ENCODE measurements at places on chromosomes 13 and 19.

GRCh38 chr19:49413348-49413747, 9.9 kb downstream of the PTH2 start:
- no peak for DNase-seq

DNA sequence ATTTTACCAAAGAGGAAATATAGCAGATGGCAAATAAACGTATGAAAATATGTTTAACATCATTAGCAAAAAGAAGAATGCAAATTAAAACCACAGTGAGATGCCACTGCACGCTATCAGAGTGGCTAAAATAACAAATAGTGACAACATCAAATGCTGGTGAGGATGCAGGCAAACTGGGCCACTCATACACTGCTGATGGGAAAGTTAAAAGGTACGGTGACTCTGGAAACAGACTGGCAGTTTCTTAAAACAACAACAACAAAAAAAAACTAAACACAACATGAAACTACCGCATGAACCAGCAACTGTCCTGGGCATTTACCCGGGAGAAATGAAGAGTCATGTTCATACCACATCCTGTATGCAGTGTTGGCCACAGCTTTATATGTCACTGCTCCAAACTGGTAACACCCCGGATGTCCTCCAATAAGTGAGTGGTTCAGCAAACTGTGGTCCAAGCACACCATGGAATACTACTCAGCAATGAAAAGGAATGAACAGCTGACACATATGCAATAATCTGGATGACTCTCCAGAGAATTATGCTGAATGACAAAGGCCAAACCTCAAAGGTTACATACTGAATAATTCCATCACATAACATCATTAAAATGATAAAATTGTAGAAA, 22.3 kb downstream of the EPS15L1 start:
- DNase-seq: no peak

GRCh38 chr13:21979161-21979806, 308.4 kb downstream of the FGF9 start:
- no peak for DNase-seq

DNA sequence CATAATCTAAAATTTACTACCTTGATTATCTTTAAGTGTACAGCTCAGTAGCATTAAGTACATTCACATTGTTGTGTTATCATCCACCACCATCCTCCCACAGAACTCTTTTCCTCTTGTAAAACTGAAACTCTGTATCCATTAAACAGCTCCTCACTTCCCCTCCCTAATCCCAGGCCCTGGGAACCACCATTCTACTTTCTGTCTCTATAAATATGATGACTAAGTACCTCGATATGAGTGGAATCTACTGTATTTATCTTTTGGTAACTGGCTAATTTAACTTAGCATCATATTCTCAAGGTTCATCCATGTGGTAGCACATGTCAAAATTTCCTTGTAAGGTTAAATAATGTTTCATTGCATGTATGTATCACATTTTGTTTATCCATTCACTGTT, 49.0 kb upstream of the POMP start:
- DNase-seq: no peak

- no peak for DNase-seq
These were observed 980.4 kb downstream of the SLITRK5 start for GRCh38 chr13:88651531-88651930.

DNA sequence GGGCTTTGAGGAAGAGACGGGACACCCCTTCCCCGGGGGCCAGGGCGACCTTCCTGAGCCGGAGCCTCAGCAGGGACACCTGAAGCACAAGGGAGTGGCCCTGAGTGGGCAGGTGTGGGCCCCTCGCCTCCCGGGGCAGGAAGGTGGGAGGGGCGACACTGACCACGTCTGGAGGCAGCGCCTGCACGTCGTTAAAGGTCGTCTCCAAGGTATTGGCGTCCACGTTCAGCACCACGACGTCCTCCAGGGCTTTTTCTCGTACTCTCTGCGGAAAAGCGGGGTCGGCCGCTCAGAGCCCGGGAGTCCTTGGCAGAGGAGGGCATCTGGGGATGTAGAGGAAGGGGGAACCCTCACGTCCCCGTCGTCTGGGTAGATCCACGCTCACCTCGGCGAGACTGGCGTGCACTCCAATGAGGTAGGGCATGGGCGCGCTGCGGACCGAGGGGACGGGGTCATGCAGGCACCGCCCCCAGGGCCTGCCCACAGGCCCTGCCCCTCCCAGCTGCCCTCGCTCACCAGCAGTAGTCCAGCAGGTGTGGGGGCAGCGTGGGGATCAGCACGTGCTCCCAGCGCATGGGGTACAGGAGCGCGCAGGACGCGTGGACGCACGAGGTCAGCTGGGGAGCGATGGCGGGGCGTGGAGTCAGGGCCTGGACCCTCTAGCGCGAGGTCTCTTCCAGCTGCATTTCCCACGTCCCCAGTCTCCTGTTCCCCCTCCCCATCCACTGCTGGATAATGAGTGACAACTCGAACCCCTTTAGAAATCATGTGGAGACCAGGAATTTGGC, 6.1 kb downstream of the DENND1C start:
- DNase-seq: no peak

GRCh38 chr13:98922306-98922705, 55.6 kb downstream of the DOCK9 start:
- DNase-seq: no peak

DNA sequence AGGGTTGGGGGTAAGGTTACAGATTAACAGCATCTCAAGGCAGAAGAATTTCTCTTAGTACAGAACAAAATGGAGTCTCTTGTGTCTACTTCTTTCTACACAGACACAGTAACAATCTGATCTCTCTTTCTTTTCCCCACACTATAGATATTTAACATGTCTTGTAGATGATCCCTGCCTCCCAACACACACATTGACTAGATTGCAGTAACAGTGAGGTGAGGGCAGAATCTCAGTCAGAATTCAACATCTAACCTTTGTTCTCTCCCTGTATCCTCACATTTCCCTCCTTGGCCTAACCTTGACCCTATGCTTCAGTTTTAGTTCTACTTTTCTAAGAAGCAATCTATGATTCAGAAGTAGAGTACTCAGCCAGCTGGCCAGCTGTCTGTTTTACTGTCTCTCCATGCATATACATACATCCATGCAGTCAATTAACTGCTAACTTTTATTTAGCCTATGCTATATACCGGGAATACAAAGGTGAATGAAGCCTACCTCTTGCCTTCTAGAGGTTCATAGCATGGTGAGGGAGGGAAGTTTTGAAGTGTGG, 18.1 kb downstream of the DNAJC15 start:
- no peak for DNase-seq

- DNase-seq: no peak
These were observed 759.5 kb downstream of the UQCRFS1 start for GRCh38 chr19:28453420-28453819.

DNA sequence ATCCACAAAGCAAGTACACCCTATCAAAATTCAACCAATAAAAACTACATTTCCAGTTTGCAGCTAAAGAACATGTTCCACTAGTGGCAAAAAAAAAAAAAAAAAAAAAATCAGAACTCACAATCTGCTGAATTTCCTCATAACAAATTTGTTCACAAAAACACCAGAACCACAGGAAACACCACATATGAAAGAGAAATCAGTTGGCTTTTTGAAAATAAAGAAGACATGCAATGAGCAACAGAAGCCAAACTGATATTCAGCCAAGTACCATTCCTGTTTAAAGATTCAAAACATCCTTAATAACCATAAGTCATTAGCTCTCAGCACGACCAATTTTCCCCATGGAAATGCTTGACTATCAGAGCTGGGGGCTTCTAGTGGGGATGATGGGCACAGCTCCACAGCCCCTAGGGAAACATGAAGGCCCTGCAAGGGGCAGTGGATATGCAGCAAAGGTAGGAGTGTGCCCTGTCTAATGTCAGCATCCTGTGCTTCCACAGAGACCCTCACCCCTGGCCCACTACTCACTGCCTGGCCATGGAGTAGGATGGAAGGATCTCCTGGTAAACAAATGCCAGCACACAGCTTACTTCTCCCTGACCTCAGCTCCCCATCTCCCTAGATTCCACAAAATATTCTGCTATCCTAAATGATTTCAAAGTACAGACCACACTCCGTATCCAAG, 74.0 kb upstream of the DOCK9 start:
- DNase-seq: no peak

DNA sequence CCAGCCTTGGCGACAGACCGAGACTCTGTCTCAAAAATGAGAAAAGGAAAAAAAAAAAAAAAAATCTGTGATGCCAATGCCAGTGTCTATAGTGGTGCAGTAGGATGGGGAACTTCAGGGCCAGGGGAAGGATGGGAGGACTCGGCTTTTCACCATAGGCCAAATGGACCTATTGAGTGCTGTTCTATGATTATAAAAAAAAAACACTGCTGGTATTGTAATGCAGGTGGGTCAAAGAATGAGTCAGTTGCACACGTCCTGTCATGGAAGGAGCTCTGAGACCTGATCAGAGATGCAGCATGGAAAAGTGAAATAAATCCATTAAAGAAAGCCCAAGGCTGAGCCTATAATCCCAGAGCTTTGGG, 7.0 kb downstream of the DNAJB1 start:
- no peak for DNase-seq

- peak; percentile 16 for DNase-seq
These were observed 637.6 kb upstream of the ARGLU1 start for GRCh38 chr13:107205318-107206104.

DNA sequence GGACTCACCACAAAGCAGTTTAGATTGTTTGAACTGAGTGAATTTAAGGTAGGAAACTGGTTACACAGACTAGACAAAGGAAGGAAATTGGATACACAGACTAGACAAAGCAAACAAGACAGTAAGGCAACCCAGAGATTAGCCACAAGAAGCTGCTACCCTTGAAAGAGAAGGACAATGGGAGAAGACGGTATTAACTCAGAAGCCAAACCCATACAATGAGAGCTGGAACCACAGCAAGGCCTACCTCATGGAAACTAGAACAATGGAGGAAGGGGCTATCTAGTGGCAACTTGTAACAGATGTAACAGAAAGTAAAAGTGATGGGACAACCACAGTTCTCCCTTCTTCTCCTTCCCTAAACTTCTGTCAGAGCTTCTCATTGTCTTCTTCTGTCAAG, 410.9 kb upstream of the SPRY2 start:
- no peak for DNase-seq

DNA sequence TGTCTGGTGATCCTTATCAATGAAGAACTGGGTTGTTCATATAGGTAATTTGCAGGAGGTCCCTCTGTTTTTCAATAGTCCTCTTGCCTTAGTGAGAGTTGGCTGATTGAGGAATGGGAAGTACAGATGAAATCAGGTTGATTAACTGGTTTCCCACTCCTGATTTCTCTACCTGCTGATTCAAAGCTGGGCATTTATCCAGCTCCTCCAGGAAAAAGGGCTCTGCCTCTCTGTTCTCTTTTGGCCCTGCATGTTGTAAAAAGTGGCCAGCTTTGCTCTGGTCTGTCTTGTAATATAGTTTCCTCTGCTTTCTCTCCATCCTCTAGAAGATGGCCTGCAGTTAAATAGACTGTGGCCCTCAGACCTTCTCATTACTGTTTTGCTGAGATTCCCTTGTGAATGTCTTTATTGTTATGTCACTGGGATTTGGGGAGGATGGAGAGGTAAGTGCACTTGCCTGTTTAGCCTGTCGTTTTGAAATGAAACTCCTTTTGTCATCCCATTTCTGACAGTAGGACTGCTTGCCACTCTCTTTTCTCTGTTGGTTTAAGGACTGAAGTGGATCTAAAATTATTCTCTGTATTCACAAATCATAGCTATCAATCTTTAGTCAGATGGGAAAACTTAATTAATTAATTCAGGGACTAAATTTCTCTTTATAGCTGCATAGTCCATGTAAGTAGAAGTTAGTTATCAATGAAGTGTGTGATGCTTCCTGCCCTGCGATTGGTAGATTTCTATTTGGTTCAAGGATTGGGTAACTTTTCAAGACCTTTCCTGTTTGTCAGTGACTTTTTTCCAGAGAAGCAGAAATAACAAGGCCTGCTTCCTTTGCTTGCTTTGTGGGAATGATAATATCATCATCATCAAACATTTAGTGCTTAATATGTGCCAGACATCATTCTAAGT, 28.5 kb downstream of the GARRE1 start:
- no peak for DNase-seq

- DNase-seq: no peak
These were observed 4.8 kb downstream of the GPR42 start for GRCh38 chr19:35375505-35376307.

- peak; percentile 93 for DNase-seq
These were observed at the start of gene RGCC for GRCh38 chr13:41456768-41457588. Gene RGCC, plus strand, starts transcription at chr13:41457550. Its CDS starts 158 bp downstream, at chr13:41457708.

- no peak for DNase-seq
These were observed 3.4 kb upstream of the CILP2 start for GRCh38 chr19:19534556-19535265.

- no peak for DNase-seq
These were observed 31.2 kb downstream of the ZNF536 start for GRCh38 chr19:30403203-30403985.

- no peak for DNase-seq
These were observed 32.6 kb downstream of the UBL3 start for GRCh38 chr13:29817604-29818378.

- DNase-seq: no peak
These were observed 666.6 kb downstream of the SLITRK1 start for GRCh38 chr13:83215627-83216026.

GRCh38 chr19:46294494-46294893, 2.3 kb upstream of the HIF3A start:
- DNase-seq: no peak

GRCh38 chr13:27978301-27978968, 9.3 kb upstream of the CDX2 start:
- DNase-seq: no peak

- no peak for DNase-seq
These were observed 1178.0 kb downstream of the UQCRFS1 start for GRCh38 chr19:28034936-28035335.

GRCh38 chr13:90154311-90154960, 1193.1 kb upstream of the MIR17HG start:
- DNase-seq: no peak

DNA sequence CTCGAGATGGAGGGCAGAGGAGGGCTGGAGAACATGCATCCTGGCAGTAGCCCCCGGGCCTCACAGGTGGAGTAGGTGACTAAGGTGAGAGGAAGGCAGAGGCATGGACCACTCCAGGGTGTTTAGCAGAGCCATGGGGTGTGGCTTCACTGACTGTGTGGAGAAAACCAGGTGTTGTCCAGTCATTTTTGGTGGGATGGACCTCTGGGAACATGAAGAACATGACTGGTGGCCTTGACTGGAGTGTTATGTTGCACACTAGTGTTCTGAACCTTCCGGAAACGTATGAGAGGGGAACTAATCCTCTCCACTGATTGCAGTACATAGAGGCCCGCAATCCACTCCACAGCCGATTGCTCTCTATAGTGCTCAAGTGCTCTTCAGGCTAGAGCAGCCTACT, 16.9 kb downstream of the MED26 start:
- DNase-seq: no peak

DNA sequence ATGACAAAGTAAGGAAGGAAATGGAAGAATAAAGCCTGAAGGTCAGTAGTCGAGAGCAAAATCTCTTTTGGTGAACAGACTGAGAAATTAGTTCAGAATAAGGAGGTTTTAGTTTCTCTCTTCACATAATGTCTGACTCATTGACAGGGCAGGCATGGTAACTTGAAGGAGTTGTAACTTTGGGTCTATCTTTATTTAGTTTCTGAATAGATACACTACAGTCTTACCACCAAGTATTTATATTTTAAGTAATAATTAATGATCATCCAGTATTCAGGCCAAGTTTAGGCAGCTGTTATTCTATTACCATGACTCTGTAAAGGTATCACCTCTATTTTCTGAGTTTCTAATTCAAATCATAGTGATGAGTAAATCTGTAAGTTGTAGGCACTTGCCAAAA, 219.9 kb downstream of the SPRY2 start:
- DNase-seq: no peak

Measured in stimulated activated CD8-positive, alpha-beta memory T cell treated with anti-CD3 and anti-CD28 coated beads, Interleukin-4, amount 100 ng/mL, for 1 hour (primary cell).